ENCODE measurements at places on chromosomes 12 and 14.

DNA sequence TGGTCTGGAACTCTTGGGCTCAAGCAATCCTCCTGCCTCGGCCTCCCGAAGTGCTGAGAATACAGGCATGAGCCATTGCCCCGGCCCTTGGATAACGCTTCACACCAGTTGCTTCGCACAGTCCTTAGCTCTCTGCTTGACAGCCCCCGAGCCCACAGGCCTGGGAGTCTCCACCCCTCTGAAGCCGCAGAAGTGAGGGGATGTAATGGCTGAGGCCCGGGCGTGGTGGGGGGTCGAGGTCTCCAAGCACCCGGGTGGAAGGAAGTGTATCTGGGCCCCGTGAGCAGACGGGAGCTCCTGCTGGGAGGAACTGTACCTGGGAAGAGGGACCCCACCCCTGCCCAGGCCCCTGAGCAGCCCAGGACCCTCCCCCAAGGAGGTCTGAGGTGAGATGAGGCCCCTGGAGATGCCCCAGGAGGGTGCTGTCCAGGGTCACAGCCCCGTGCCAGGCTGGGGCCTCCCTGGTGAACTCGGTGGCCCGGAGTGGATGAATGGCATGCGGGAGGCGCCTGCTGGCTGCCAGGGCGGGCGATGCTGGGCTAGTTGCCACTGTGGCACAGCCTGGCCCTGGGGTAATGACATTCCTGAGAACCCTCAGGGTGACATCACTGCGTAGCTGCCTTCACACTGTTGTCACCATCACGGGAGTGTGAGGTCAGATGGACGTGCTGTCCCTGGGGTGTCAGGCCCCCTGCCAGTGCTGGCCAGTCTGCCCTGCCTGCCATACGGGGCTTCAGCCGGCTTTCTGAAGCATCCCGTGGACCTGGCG is 48.9 kb downstream of the KIF26A start:
- no peak for DNase-seq

- DNase-seq: no peak
These were observed 11.4 kb downstream of the KNTC1 start for GRCh38 chr12:122538496-122538895.

- DNase-seq: no peak
These were observed 49.6 kb downstream of the BMAL2 start for GRCh38 chr12:27382171-27382795.

- DNase-seq: no peak
These were observed at the start of gene TAS2R10 for GRCh38 chr12:10826258-10826657. TSS of gene TAS2R10 (minus strand) at chr12:10826358. CDS start at chr12:10826269, 89 bp downstream.

- DNase-seq: no peak
These were observed 98.6 kb upstream of the FKBP4 start for GRCh38 chr12:2696136-2696535.

DNA sequence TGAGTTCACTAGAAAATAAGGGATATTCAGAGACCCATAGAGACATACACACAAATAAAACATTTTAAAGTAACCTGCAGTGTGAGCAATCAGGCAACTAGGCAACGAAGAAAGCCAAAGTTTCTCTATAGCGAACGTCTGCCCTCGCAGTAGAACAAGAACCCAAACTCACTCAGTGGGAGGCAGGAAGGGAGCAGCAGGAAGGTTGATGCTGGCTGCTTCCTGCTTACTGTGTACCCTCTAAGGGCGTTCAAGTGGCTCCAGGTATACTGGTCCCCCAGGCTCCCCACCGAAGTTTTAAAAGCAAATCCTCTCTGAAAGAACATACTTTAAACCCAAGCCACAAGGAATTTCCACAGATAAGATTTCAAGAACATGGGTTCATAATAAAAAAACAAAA is 249.3 kb downstream of the FOXN3 start:
- no peak for DNase-seq

DNA sequence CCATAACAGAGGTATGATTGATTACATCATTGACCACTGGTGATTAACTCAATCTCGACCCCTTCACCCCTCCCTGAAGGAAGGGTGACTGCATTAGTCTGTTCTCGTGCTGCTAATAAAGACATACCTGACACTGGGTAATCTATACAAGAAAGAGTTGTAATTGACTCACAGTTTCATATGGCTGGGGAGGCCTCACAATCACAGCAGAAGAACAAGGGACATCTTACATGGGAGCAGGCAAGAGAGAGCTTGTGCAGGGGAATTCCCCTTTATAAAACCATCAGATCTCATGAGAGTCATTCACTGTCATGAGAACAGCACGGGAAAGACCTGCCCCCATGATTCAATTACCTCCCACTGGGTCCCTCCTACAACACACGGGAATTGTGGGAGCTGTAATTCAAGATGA is 55.9 kb upstream of the TMCC3 start:
- DNase-seq: no peak

DNA sequence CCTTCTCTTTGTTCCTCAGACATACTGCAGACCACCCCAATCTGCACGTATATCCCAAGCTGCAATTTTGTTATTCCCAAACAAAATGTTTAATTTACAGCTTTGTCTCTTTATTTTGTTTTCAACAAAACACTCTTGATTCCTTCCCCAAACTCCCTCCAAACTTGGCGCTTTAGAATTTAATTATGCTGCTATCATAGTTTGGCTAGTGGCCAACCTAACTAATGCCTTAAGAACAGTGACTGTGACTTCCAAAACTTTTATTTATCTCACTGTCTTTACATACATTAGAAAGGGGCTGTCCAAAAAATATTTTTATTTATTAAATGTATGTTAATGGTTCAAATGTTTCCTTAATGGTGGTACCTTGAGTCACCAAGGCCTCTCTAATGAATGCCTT is 7.1 kb downstream of the TMBIM4 start:
- DNase-seq: no peak

GRCh38 chr12:4366090-4366489 is 13.4 kb downstream of the FGF23 start:
- DNase-seq: no peak

DNA sequence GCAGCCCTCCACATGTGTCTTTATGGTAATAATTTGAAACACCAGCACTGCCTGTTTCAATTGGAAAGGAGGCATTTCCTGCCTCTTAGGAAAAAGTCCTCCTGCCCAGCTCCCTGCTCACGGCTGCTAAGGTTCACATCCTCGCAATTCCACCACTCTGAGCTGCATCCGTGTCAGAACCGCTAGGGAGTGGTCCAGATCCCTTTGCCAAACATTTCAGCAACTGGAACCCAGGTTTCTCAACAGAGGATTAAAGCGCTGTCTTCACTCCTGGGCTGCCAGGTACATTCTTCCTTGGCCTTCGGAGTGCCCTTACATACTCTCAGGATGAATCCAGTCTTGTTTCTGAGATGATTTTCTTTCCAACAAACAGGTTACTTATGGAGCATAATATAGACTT is 23.3 kb downstream of the C14orf132 start:
- DNase-seq: no peak

- DNase-seq: no peak
These were observed 9.7 kb downstream of the CTSG start for GRCh38 chr14:24566318-24566717.

DNA sequence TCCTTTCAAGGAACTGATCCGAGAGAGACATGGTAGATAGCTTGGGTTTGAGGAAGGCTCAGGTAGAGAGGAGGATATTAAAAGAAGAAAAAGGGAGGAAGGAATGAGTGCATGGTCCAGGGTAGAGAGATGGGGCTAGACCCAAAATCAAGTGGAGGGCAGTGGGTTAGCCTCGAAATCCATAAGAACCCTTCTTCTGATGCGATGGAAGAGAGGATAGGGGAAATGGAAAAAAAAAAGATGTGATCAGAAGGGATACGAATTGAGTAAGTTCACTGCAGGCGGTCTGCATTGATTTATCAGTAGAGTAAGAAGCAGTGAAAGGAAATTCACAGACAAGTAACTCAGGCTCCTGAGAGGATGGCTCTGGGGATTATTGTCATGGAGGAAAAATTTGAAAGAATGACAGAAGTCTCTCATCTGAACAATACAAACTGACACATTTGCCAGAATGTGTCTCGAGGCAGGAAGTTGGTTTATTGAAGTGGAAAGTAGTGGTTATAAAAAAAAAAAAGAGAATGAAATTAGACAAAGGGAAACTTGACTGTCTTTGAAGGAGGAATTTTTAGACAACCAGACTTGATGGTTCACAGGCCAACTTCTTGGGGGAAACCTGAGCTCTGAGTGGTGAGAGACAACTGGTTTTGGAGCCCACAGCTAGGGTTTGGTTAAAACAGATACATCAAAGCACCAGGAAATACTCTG is 10.2 kb downstream of the PPFIBP1 start:
- DNase-seq: no peak

- DNase-seq: no peak
These were observed 807 bp downstream of the B4GALNT3 start for GRCh38 chr12:460261-461230.

GRCh38 chr12:64243809-64244208 is 21.7 kb upstream of the KICS2 start:
- no peak for DNase-seq

GRCh38 chr12:103524238-103524875 is 28.6 kb upstream of the C12orf42 start:
- no peak for DNase-seq

DNA sequence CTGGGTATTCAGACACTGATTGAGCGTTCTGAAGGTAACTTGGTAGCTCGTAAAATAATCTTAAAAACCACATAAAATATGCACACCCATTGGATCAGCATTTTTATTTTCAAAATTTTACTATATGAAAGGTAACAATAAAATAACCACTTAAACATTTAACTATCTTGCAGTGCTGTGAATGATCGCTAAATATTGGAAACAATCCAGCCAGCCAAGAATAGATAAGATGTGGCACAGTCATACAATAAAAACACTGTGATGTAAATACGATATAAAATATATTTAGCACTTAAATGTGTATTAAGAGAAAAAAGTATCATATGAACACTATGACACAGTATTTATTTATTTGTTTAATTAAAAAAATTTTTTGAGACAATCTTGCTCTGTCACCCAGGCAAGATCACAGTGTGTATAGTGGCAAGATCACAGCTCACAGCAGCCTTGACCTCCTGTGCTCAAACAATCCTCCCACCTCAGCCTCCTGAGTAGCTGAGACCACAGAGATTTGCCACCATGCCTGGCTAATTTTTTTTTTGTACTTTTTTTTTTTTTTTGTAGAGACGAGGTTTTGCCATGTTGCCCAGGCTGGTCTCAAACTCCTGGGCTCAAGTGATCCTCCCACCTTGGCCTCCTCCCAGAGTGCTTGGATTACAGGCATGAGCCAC is 39.4 kb downstream of the SDR9C7 start:
- DNase-seq: no peak

DNA sequence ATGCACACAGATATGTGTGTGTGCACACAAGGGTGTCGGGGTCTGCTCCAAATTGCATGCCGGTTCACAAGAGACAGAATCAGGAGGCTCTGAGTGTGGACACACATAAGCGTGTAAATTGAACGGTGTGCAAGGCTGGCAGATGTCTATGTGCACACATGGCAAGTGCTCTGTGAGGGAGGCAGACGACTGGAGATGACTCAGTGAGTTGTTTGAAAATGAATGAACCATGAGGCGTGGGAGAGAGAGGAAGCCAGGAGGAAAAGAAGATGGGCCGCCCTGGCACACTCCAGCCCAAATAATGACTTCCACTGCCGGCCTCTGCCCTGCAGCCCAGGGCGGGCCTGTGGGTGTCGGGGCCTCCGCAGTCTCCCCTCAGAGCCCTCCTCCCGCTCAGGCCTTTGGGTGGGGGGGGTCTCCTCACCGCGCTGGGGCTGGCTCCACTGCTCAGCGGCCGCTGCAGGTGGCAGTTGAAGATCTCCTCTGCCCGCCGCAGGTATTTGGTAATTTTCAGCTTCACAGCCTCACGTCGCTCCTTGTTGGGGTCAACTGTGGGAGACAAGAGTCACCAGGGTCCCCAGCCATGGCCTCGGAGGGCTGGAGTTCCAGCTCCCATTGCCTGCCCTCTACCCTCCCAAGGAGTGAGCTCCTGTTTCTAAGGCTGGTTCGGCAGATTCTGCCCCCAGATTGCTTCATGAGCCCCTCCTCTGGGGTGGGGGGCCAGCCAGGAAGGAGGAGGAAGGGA is 3.5 kb downstream of the RPS6KL1 start:
- DNase-seq: no peak

- no peak for DNase-seq
These were observed at the start of gene FZD10 for GRCh38 chr12:130162267-130162666. TSS of gene FZD10 (plus strand) at chr12:130162464. CDS start at chr12:130162943, 479 bp downstream.

DNA sequence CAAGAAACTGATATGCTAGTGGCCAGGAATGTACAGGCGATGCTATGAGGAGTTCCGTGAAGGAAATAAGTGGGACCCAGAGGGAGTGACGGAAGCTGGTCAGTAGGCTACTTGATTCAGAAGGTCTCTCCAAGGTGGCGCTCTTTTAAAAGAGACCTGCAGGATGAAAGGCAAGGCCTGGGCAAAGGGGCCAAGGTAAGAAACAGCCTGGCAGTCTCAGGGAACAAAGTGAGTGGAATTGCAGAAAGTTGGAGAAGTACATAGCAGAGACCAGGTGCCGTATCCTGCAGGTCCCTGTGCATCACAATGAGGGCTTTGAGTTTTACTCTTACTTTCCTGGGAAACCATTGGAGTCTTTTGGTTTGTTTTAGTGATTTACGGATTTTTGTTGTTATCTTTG is 905.6 kb downstream of the BCL11B start:
- DNase-seq: no peak

- no peak for DNase-seq
These were observed 541.8 kb upstream of the FBXO33 start for GRCh38 chr14:39974036-39974435.

- peak; percentile 81 for DNase-seq
These were observed at the start of gene RNASE7 for GRCh38 chr14:21041676-21042433. TSS of gene RNASE7 (plus strand) at chr14:21042362. CDS start at chr14:21042993, 631 bp downstream.

- DNase-seq: no peak
These were observed 49.5 kb upstream of the GNPNAT1 start for GRCh38 chr14:52840877-52841276.

Data from COLO829 (cell line).